Substantia nigra (tissue), 51 donors: ENCODE measurements at places on chromosomes 2 and 18.

- DNase-seq, result no peak
These were observed 31.6 kb downstream of the LIMS1 start for GRCh38 chr2:108565778-108566375.

DNA sequence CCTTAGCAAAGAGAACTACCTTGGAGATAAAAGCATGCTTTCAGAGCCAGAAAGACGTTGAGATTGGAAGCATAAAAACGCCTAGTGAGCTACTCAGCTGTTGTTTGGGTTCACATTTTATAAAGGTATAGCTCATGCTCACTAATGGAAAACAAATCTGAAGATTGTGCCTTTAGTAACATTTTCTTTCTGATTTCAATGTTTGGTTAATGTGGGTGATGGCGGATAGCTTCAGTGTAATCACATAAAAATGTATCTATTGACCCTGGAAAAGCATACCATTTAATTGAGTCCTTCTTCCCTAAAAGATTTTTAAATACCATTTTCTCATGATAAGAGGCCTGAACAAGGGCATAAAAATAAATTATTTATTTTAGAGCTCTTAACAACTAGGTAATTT, 73.4 kb downstream of the DTNA start:
- no peak for DNase-seq

GRCh38 chr2:37011130-37011529, 44.8 kb upstream of the STRN start:
- no peak for DNase-seq

- DNase-seq, result no peak
These were observed 16.5 kb downstream of the AFTPH start for GRCh38 chr2:64540615-64541014.

GRCh38 chr2:86557836-86558235, 5.4 kb downstream of the CHMP3 start:
- DNase-seq, result no peak

DNA sequence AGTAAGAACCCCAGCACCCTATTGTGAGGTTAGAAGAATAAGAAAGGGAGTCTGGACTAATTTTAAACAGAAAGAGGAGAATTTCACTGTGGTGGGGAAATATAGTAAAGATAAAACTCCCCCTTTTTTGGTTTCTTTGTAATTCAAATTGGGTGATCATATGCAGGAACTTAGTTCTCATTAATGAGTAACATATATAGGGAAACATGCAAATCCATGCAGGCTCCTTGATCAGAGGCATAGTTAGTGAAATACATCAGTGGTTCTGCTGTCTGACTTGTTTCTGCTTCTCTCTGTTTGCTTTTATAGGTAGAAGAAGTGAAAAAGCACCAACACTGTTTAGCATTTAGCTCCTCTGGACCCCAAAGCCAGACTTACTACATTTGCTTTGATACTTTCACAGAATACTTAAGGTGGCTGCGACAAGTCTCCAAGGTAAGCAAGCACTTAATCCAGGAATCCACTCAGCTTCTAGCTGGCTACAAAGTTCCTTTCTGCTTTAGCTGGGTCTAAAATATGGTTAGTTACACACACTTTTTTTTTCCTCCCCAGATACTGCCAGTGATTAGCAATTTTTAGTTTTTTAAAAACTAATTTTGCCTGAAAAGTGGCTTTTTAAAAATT, 123.2 kb downstream of the PHLPP1 start:
- no peak for DNase-seq

- DNase-seq, result no peak
These were observed 357.1 kb downstream of the SOCS6 start for GRCh38 chr18:70645971-70646370.
